GM23338 (cell line): ENCODE measurements at places on chromosomes 6 and 20.

DNA sequence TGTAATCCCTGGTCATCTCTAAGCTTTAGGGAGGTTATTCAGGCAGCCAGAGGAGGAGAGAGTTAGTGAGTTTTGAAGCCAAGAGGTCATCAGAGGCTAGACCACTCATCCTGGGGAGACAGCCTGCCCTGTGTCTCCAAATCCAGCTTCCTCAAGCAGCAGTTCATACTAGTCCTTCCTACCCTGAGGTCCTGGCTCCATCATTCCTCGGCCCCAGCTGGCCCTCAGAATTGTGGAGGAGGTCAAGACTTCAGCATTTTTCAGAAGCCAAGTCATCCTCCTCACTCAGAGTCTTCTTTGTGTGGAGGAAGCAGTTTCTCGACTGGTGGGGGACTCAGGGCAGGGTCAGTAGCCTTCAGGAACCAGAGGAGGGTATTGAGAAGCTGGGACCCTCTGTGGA, 12.4 kb upstream of the KIAA1755 start:
- DNase-seq = no peak

DNA sequence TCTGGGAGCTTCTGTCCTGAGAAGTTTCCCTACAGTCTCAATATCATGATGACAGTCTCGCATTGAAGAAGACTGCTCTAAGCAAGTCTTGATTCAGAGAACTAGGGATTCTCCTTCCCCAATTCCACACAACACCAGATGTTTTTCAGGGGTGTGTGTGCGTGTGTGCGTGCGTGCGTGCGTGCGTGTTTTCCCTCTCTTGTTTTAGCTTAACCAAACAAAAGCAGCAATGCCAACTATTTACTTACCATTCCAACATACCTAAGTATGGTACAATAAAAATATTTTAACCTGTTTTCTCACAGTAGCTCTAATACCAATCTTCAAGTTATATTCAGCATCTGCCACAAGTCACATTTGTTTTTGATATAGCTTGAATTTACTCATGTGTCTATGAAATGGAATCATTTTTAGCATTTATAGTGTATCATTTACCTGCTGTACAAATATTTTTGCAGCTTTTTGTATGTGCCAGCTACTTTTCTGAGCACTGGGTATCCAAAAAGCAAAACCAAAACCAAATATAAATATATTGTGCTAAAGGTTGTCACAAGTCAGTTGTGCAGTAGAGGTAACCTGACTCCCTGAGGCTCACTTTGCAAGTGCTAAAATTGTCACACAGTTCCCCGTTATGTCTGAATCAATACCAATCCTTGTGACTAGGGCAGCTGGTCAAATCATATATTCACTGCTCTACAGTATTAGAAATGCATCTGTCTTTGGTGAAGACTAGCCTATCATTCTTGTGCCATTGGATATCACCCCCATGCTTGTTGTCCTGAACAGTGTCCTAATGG, 21.7 kb upstream of the MYLIP start:
- no peak for DNase-seq

DNA sequence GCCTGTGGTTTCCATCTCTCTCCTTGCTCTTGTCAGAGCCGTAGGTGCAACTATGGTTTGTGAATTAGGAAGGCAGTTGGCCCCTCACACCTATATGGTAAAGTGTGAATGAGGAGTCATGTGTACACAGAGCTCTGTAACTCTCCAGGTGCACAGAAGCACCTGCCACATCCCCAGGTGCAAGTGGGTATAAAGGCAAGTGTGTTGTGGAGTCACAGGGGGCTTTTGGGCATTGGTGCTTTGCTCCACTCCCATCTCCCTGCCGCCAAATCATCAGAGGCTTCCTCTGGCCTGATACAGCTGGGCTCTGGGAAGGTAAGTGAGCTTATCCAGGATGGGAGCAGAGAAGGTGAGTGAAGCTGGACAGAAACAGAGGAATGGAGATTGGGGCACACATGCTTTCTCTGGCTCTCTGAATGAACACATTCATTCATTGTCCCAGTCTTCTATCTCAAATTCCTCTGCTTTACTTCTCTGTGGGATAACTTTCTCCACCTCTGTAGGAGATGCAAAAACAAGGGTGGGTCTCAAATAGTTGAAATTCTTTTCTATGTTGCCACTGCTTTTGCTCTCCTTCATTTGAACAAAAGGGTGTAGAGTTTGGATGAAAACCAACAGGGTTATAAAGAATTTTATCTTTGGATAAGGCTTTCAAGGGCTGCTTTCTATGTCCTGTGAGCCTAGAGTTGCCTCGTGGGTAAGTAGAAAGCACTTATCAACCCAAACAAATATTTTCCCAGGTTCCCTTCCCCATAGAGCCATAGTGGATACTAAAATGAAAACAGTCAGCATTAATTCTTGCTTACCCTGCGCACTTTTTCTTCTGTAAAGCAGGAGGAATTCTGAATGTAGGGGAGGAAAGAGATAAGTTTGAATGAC, 45.0 kb upstream of the RIPOR2 start:
- DNase-seq = peak; percentile 91

GRCh38 chr20:61436667-61437279, 184.7 kb downstream of the CDH4 start:
- DNase-seq = peak; percentile 99

DNA sequence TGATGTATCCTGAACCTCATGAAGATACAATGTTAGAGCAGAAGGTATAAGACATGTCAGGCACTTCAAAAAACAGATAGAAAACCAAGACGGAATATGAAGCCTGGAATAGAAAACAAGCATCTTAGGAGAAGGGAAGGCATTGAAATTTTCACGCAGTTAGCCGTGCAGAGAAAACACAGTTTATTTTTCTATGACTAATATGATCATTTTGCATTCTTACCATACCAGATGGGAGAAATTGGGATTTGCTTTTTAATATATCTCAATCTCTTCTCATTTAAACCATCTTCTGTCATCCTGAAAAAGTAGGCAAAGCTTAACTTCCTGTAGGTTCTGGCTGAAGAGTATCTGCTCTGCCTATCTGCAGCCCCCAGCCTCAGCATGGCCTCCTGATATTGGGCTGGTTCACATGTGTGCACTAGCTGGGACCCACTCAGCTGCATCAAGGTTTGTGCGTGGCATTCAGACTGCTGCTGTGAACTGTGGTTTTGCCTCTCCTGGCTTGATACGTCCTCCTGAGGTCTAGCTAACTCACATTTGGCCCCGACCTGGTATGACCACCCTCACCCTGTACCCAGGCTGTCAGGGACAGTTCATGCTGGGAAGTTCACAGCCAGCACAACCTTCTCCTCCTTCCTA, 392.5 kb upstream of the SASH1 start:
- no peak for DNase-seq

DNA sequence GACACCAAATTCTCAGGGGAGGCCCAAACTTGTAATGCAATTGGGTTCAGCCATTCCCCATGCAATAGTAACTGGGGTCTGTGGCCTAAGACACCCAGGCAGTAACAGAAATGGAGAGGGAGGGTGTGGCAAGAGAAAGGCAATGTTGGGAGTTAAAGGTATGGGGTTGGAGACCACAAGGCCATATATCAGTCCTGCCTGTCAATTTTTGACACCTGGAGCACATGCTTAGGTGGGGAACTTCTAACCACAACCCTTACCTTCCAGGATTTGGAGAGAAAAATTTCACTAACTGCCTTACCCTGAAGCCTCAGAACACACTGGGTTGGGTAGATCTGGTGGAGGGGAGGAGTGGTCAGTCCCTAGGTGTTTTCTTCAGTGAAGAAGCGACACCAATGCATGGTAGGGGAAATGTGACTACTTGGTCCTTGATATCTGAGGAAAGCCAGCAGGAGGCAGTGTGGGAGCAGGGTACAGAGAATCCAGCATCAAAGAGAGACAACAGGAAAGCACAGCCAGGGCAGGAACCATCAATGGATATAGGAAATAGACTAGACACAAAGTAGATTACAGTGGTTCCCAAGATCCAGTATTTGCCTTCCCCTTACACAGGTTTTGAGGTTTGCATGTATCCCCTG, 6.8 kb upstream of the USP49 start:
- peak; percentile 44 for DNase-seq

GRCh38 chr6:46473881-46474280, 17.4 kb downstream of the RCAN2 start:
- no peak for DNase-seq
